Cardiac septum (tissue), 1 donor: ENCODE measurements at places on chromosomes 3 and 15. TPM values are rescaled to one million over a fixed set of nuclear protein-coding genes. Genes with fewer than 3 reads are reported as not detected.

DNA sequence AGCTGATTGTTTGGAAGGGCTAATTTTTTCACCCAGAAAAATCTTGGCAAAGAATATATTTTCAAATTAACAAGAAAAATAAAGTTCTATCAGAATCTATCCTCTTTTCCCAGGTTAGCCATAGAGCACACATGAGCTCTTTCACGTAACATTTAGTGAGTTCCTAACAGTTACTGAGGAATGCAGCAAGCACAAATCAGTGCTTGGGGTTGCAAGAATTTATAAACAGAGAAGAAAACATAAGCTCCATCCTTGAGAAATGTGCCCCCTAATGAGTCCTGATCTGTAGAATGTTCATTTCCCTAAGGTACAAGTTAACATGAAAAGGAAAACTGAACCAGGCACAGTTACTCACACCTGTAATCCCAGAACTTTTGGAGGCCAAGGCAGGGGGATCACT, 13.9 kb downstream of the EOGT start:
- DNase-seq: no peak

GRCh38 chr3:42035007-42035406, 56.1 kb upstream of the TRAK1 start:
- no peak for DNase-seq

- no peak for DNase-seq
These were observed 22.6 kb downstream of the RYK start for GRCh38 chr3:134228035-134228434.

GRCh38 chr3:160480931-160481330, 31.3 kb upstream of the TRIM59 start:
- DNase-seq: no peak

GRCh38 chr3:55531321-55531720, 44.2 kb upstream of the WNT5A start:
- DNase-seq: no peak

GRCh38 chr15:100394736-100395440, 53.1 kb upstream of the ADAMTS17 start:
- DNase-seq: no peak

GRCh38 chr3:164465172-164465571, 613.1 kb downstream of the SI start:
- no peak for DNase-seq

SPATA12 gene
- not detected for total RNA-seq

P2RY1 gene
- 4.8 TPM for total RNA-seq

SLC12A8 gene
- total RNA-seq: 0.51 TPM

SCN11A gene
- 0.05 TPM for total RNA-seq
